ENCODE measurements at places on chromosomes 12 and 14.

DNA sequence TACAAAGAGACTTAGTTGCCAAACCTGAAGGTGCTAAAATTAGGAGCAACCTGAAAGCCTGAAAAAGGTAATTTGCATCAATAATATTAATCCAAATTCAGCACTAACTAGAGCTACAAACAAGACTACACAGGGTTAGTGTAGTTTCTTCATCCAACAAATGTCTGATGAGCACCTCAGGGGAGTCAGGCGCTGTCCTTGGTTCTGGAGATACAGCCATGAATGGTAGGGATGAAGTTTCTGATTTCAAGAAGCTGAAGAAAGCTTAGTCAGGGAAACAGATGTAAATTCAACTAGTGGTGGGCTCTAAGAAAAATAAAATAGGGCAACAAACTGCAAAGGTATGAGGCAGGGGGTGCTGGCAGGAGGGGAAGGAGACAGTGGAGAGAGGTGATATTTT is 266.3 kb downstream of the GLT1D1 start:
- DNase-seq = no peak

DNA sequence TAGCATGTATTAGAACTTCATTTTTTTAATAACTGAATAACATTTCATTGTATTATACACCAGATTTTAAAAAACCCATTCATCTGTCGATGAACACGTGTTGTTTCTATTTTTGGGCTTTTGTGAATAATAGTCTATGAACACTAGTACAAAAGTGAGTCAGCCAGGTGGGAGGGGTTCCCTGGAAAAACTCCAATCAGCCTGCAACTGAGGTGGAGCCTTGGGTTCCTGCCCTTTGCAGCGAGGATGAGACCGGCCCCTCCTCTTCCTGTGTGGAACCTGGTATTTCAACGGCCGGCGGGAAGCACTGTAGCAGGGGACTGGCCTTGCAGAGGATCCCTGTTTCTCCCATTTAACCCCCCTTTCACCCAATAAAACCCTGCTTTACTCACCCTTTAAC is 56.1 kb downstream of the LMNTD1 start:
- no peak for DNase-seq

GRCh38 chr14:93496856-93497741 is 66.4 kb downstream of the UNC79 start:
- no peak for DNase-seq

DNA sequence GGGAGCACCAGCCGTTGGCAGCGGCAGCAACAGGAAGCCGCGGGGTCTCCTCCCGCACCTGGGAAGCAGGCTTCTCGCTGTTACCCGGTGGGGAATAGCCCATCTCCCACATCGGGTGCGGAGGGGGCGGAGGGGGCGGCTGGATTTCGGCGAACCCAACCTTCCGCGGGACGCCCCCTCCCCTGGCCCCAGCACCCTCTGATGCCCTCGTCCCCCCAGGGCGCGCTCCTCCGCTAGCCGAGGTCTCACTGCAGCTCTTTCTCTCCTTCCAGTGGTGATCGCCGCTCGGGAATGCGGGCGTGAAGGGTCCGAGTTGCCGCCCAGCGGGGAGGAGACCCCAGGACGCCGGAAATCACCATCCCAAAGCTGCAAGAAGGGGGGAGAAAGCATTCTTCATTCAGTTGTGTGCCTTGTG is 303 bp downstream of the SAMD4A start:
- no peak for DNase-seq

DNA sequence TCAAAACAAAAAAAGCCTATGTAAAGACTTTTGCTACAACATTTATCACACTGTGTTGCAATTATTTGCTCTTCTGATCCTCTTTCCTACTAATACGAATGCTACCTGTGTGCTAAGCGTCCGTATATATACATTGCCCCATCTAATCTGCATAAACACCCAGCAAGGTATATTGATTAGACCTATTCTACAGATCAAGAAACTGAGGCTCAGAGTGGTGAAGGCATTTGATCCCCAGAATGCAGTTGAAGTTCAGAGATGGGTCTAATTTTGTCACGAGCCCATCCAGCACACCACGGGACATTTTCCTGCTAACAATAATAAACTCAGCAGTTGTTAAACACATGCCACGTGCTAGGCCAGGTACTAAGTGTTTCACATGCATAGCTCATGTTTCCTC is 25.1 kb upstream of the CORO1C start:
- no peak for DNase-seq

- no peak for DNase-seq
Measured at GRCh38 chr12:99911081-99911480, 73.7 kb downstream of the ANKS1B start.

DNA sequence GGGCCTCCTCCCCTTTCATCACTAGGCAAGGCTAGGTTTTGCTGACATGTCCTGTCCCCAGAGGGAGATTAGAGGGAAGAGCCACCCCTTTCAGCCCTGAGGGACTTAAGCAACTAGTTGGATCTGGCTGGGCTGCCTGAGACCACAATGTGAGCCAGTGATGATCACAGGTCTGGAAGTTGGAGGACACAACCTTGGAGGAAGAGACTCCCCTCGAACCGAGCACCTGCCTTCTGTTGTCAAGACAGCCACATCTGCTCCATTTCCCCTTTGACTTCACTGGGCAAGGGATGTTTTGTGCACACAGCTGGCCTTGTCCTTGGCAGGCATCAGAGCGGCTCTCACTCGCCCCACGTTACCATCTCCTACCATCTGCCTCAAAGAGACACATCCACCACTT is 31.4 kb downstream of the MVK start:
- no peak for DNase-seq

- DNase-seq = no peak
Measured at GRCh38 chr12:105451211-105451610, 120.7 kb downstream of the C12orf75 start.

- no peak for DNase-seq
Measured at GRCh38 chr14:63986789-63987533, 134.2 kb downstream of the SYNE2 start.

DNA sequence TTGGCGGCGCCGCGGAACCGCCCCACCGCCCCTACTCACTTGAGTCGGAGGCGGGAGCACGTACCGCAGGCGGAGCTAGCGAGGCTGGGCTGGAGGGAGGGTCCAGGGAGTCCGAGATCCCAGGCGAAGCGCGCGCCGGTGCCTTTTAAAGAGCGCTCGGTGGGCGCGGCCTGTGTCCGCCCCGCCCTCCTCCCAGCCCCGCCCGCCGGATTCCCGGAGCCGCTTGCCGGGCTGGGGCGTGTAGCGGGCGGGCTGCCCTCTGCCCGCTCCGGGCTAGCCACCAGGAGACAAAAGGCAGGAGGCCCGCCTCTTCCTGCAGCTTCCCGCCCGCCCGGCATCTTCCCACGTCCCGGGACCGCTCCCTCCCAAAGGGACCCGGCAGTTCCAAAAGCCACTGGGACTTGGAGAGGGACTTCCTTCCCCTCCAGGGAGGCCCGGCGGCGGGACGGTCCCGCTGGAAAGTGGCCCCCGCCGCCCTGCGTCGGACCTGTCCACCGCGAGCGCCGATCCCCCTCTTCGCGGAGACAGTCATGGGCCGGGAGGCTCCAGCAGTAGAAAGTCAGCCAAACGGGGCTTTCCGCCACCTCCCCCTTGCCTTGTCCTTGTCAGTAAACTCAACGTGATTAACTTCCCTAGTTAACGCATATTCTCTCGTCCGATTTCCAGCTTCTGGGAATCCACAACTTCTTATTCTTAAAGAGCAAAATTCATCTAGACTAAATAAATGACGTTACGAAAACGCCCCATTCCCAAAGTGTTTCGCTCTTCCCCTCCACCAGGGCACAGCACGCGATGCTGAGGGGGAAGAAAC is at the start of gene CSRP2:
CSRP2 (minus strand) TSS at position 121 of the 811 bp plus-strand sequence. CDS start 12,759 bp downstream, outside the sequence.
- DNase-seq = peak; percentile 84

DNA sequence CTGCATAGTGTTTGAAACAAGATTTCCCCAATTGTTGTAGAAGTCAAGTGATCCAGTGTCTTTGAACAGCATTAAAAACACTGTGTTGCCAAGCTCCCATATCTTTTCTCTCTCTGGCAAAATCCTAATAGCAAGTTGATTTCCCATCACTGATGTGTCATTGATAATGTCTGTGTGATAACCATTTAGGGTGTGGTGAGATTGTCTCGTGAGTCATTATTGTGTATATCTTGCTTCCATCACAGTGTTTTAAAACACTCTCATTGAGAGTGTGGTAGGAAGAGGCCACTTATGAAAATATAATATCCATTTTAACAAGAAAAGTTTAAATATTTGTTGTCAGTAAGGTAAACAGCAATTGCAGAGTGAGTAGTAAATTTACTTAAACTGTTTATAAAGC is 74.7 kb downstream of the PRORP start:
- DNase-seq = no peak

GRCh38 chr14:35405304-35405996 is 901 bp upstream of the NFKBIA start:
- no peak for DNase-seq

DNA sequence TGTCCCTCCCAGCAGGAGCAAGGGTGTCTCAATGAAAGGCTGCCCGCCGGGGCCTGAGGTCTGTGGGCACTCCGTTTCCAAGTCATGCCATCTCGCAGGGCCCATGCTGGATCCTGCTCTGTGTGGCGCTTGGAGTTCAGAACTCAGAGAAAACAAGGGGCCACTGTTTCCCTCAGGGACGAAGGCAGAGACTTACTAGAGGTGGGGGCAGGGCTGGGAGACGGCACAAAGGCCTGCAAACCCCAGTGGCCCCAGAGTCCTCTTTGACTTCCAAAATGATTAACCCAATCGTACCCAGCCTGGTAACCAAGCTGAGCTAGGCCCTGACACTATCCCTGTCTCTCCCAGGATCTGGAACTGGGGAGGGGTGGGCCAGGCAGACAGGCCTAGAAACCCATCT is 95.8 kb downstream of the ITPK1 start:
- no peak for DNase-seq

GRCh38 chr14:96470331-96470730 is 31.9 kb upstream of the PAPOLA start:
- no peak for DNase-seq

DNA sequence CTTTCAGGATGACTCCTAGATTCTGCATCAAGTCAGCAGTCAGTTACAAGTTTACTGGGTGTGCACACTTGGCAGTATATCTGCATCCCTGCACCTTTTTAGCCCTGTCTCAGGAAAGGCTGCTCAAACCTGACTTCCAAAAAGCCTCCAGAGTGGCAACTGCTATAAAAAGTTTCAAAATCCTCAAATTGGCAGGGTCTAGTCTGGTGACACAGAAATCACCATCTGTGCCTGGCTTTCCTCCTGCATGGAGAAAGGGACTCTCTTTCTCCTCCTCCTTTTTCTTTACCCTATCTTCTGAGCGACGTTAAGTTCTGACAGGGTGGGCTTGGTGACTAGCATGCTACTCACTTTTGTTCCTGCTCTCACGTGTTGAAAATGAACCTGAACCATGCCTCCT is 679.5 kb downstream of the C12orf50 start:
- DNase-seq = no peak

- peak; percentile 31 for DNase-seq
Measured at GRCh38 chr14:105389976-105390848, 8.1 kb upstream of the TEX22 start.

- no peak for DNase-seq
Measured at GRCh38 chr12:102461501-102461900, 18.9 kb downstream of the IGF1 start.

- DNase-seq = no peak
Measured at GRCh38 chr12:93335603-93336162, 42.0 kb upstream of the NUDT4 start.

GRCh38 chr12:39112064-39112463 is 206.7 kb upstream of the CPNE8 start:
- DNase-seq = no peak

- peak; percentile 76 for DNase-seq
Measured at GRCh38 chr14:31205681-31206535, 1.7 kb downstream of the HECTD1 start.

GRCh38 chr12:2003676-2004112 is 563 bp downstream of the DCP1B start:
- peak; percentile 26 for DNase-seq

DNA sequence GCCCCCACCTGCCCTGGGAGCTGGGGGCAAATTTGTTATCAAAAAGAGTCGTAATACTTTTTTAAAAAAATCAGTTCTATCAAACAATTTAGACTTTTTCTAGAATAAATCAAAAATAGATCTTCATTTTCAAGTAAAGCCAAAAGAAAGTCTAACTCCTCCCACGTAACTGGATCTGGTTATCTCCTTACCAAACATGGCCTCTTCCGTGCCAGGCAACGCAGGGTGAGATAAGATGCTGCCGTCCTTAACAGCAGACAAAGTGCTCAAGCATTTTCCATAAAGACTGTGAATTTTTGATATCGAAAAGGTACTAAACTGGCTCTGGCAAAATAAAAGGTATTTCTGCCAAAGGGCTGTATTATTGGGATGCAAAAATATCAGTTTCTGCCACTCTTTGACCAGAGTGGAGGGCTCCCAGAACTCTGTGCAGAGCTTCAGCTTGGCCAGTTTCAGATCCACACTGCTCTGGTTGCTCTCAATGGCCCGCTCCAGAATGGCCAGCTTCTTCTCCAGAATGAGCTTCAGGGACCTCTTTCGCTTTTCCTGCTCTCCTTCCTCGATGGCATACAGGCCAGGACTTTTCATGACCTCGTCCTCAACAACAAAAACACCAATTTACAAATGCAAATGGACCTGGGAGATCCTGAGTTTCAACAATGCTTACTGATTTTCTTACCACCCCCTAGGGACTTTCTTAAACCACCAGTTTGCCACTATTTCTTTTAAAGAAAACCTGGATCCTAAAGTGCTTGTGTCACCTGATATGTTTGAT is 29.0 kb downstream of the NRDE2 start:
- DNase-seq = peak; percentile 83

GRCh38 chr12:108918960-108919642 is 39.2 kb downstream of the DAO start:
- DNase-seq = no peak

DNA sequence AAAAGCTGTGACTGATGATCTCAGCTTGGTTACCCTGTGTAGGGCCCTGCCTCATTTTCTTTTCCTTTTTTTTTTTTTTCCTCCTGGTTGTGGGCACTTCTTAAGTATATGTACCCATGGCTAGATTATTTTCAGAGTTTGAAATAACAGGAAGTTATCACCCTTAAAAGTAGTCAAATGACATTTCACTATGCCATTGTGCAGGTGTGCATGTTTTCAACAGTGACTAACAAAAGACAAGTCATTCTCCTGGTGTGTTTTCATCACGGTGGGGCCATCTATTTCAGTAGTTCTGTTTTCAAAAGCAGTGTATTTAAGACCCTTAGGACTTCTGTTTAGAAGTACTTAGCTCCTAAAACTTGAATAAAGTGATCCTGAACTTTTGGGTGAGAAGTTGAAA is 15.0 kb downstream of the GABARAPL1 start:
- no peak for DNase-seq

- peak; percentile 79 for DNase-seq
Measured at GRCh38 chr14:78135450-78135891, 34.7 kb upstream of the NRXN3 start.

- DNase-seq = no peak
Measured at GRCh38 chr12:53844994-53845844, 93.4 kb upstream of the HOXC13 start.

- DNase-seq = peak; percentile 67
Measured at GRCh38 chr12:113214895-113215400, 6.3 kb upstream of the TPCN1 start.

DNA sequence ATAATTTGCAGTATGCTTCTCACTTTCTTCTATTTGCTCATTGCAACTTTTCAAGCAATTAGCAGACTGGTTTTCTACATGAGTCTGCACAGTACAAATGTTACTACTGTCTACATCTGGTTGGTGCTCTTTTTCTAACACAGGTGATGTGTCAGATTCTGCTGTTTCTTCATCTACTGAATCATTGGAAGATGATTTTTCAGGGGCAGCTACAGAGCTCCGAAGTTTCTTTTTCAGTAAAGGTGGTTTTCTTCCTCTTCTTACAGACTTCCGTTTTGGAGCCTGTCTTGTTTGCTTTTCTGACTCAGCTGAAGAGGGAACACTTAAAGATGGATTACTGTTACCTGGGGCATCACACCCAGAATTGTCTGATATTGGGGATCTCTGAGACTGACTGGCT is 62.1 kb downstream of the SCAF11 start:
- DNase-seq = no peak
